ENCODE measurements at places on chromosomes 4 and X.

GRCh38 chr4:159077702-159078495 is 25.0 kb upstream of the RAPGEF2 start:
- no peak for DNase-seq

- DNase-seq = no peak
These were observed 952.2 kb upstream of the FTHL17 start for GRCh38 chrX:32024072-32024471.

DNA sequence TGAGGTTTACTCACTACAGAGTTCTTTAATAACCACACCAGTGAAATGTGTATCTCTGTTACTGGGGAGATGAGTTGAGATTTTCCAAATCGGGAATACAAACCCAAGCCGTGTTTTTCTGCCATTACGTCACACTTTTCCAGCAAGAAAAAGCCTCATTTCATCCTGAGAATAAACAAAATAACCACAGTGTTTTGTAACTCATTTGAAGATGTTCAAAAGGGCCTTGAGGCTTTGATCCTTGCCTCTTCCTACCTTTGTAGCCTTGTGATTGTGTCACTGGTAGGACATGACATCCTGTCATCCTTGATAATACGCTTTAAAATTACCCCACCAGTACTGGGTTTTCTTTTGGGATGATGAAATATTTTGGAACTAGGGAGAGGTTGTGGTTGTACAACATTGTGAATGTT is 2.9 kb downstream of the USP11 start:
- no peak for DNase-seq

DNA sequence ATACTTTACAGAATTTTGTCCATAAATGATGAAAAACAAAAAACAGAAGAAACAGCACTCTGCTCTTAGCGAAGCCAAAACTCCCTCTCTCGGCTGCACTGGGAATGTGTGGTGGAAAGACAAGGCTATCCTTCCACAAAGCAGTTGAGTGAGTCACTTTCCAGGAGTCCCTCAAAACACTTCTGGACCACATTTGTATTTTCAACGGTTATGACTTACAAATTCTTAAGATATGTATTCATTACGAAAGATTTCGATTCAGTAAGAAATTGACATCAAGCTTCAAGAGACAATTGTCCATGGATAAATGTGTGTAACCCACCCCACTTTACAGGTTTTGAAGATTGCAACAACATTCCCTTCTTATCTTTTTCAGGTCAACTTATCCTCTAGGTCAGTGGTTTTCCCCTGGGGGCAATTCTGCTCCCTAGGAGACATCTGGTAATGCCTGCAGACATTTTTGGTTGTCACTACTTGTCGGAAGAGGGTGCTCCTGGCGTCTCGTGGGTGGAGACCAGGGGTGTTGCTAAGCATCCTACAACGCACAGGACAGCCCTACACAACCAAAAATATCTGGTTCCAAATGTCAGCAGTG is 66.7 kb upstream of the MTNR1A start:
- DNase-seq = no peak

- DNase-seq = no peak
These were observed 87.4 kb upstream of the GK2 start for GRCh38 chr4:79495447-79495846.

GRCh38 chr4:144788469-144788868 is 142.5 kb downstream of the HHIP start:
- no peak for DNase-seq

GRCh38 chrX:47530049-47530448 is 31.0 kb upstream of the ARAF start:
- DNase-seq = no peak

- DNase-seq = no peak
These were observed 326.8 kb downstream of the RPA4 start for GRCh38 chrX:97210501-97210900.

- no peak for DNase-seq
These were observed 1133.8 kb upstream of the PCDH10 start for GRCh38 chr4:132015321-132015720.

DNA sequence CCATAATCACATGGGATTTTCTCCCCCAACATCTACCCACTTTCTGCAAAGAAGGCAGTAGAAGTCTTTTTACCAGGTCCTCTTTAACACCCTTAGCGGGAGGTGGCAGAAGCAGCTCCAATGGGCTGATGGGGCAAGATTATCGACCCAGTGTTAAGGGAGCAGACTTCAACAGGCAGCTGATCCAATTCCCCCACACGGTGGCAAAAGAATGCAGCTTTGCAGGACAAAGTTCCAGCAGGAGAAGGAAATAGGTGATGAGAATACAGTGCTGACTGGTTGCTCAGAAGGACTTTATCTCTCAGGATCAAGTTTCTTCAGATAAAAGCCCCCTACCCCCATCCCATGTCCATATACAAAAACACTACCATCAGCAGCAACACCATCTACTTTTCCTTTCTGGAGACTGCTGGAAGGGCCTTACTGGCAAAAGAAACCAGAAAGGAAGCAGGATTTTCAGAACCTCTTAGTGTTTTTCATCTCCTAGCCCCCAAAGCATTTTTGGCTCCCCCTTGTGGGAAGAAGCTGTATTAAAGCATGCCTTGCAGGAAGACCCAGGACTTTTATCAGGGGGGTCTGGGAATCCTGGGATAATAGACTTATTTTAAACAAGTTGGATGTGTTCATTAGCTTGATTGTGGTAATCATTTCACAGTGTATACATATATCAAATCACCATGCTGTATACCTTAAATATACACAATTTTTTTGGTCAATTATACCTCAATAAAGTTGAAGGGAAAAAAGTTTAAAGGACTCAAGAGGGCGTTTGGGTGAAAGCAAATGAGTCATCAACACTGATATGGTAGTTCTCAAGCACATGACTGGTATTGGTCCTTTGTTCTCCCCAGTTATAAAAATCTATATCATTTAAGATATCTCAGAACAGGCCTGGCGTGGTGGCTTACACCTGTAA is 146.4 kb downstream of the GPC3 start:
- DNase-seq = no peak

DNA sequence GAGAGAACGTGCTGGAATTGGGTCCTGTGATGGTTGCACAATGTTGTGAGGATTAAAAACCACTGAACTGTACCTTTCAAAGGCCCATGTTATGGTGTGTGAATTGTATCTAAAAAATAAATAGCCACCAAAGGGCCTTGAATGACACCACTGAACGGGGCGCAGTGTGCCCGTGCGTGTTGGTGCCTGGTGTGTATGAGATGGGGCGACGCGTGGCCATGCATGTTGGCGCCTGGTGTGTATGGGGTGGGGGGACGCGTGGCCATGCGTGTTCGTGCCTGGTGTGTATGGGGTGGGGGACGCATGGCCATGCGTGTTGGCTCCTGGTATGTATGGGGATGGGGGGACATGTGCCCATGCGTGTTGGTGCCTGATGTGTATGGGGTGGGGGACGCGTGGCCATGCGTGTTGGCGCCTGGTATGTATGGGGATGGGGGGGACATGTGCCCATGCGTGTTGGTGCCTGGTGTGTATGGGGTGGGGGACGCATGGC is 66.6 kb upstream of the HELT start:
- DNase-seq = no peak

DNA sequence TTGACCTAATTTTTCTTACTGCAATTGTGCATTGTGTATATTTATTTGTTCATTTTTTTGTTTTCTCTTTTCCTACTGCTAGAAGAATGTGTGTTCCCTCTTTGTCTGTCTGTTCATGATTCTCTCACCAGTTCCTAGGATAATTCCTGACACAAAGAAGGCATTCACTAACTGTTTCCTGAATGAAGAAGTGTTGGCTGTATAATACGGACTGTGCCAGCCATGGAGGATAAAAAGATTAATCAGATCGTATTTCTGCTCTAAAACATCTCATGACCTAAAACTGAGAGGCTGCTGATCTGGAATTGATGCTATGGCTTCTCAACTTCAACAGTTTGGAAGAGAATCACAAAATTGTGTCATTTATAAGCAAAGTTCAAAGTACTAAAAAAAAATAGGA is 563.1 kb upstream of the FRG1 start:
- DNase-seq = no peak

DNA sequence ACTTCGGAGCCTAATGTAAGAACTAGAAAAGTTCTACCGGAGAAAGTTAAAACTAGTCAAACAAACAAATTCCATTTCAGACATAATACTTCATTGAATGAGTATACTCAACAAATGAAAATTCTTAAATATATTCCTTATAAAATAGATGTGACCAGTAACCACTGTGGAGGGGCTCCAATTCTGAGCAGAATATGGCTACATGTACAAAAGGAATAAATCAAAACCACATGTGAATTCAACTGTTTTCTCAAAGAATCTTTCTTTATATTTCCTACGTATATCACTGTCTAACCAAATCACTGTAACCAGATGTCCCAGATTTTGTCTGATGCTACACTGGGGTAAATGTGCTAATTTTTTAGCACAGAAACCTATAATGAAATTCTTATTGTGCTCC is 49.0 kb downstream of the HTN1 start:
- no peak for DNase-seq

GRCh38 chr4:5409972-5410618 is 298.3 kb downstream of the EVC2 start:
- no peak for DNase-seq

DNA sequence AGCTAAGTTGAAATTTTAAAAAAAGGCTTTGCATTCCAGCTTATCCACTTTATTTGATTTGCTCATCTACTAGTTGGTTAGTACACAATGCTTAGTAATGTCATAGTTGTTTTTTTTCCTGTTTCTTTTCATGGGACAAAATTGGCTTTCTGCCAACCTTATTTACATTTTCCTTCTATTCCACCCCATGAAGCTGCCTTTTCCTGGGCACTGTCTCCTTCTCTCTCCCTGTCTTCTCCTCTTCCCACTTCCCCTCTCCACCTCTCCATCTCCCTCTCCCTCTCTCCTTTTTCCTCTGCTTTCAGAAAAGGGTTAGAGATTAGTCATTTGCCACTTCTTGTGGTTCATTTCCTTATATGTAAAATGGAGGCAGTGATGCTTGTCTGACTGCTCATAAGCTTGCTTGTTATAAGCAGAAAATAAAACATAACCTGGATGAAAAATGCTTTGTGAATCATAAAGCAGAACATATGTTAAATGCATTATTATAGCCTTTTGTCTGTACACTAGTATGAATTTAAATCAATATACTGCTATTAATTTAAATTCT is 181.9 kb downstream of the CEP135 start:
- DNase-seq = no peak

DNA sequence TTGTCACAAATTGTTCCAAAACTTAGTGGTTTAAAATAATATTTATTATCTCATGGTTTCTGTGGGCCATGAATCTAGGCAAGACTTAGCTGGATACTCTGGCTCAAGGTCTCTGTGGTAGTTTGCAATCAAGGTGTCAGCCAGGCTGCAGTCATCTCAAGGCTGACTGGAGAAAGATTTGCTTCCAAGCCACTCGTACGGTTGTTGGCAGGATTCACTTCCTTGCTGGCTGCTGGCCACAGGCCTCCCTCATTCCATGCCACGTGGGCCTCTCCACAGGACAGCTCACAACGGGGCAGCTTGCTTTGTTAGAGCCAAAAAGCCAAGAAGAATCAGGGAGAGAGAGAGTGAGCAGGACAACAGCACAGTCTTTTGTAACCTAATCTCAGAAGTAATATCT is 101.4 kb downstream of the WWC2 start:
- peak; percentile 19 for DNase-seq

DNA sequence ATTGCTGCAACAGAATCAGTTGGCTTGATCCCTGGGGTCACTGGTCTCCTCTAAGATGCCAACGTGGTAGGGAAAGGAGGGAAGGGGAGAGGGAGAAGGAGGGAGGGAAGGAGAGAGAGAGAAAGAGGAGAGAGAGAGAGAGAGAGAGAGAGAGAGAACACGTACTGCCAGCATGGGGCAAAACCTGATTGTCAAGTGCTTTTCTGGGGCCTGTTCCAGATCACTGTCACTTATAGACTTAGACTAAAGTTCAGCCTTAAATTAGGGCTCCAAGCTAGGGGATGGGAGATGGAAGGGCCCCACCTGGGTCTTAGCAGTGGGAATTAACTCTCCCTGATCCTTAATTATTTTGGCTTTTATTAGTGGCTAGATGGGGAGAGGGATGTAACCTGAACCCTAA is 12.9 kb downstream of the SHROOM4 start:
- no peak for DNase-seq

DNA sequence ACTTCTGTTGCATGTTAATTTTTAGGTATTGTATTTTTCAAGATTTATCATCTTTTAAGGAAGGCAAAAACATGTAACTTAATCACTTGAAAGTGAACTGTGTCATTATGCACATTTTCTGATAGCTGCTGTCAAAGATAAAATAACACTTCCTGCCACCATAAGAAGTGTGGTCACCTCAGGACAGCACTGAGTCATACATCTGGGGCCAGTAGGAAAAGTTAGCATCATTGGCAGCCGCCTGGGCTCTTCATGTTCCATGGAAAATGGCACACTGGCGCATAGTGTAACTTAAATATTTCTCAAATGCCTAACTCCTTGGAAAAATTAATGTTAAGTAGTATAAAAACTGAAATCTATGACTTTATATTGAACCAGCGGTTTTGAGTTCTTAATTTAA is 24.2 kb downstream of the CNKSR2 start:
- DNase-seq = no peak

- DNase-seq = no peak
These were observed 27.6 kb upstream of the CFAP299 start for GRCh38 chr4:80307774-80308465.

DNA sequence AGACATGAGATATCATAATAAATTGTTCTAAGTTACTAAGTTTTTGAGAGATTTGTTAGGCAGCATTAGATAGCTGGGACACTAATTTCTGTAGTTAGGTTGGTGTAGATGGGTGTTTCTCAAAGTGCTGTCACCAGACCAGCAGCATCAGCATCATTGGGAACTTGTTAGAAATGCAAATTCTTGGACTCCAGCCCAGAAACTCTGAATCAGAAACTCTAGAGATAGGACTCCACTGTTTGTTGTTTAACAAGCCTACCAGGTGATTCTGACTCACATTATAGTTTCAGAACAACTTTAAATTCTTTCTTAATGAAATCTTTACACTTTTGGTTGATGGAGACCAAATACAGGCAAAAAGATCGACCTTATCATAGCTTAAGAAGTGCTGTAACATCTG is 173.7 kb downstream of the PABPC4L start:
- no peak for DNase-seq

DNA sequence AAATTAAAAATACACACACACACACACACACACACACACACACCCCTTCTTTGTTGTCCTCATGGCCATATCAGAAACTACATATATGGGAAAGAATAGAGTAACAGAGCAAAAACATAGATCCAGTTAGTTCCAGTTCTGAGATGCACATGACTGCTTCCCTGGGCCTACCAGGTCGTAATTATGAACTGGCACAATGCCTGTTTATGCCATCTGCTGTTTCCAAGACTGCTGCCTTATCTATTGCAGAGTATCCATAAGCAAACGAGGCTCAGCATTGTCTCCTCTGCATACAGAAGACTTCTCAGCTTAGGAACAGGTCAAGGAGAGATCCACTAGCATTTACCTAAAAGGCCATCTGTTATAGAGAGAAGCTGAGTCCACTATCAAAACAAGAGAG is 789.0 kb downstream of the TECRL start:
- DNase-seq = no peak

DNA sequence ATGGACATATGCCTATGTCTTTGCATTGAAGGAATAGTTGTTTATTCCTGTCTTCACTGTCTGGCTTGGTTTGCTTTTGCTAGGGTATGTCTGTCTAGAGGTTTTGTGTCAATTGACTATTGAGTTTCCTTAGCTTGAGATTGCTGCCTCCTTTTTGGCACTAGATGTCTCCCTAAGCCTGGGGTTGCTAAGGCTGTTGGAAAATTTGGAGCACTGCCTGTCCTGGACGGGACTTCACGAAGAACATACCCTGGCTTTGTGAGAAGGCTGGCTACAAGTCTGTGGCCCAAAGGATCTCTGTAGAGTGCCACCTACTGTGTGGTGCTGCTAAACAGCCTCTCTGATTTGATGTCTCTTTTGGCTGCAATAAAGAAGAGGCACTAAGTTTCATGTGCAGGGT is 183.8 kb upstream of the NUDT10 start:
- DNase-seq = no peak
